ENCODE measurements at places on chromosomes 3 and 15.

- peak; percentile 86 for DNase-seq
Measured at GRCh38 chr15:40382580-40383456, at the start of gene KNSTRN. KNSTRN (plus strand) TSS chr15:40382721; CDS start chr15:40382836, 115 bp downstream.

DNA sequence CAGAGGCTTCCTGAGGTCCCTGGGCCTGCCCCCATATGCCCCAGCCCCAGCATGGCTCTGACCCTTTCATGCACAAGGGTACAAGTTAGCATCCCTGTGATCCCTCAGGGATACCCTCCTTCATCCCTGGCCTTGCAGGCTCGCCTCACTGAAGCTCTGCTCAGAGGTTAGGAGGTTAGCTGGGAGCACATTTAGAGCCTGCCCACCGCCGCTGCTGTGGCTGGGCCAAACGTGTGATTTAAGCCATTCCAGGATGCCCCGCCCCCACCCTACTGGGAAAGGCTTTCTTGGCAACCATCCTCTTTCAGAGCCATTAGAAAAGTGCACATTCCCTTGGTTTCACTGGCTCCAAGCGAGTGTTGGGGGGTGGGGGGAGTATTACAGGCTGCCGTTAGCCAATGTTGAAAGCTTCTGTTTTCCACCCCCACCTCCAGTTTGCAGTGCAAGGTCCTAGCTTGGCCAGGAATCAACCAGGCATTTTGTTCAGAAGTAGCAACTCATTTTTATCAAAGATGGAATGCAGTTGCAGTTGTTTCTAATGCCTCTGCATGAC is 6.3 kb upstream of the HES1 start:
- no peak for DNase-seq

- no peak for DNase-seq
Measured at GRCh38 chr3:119632216-119632615, 28.2 kb downstream of the POPDC2 start.

DNA sequence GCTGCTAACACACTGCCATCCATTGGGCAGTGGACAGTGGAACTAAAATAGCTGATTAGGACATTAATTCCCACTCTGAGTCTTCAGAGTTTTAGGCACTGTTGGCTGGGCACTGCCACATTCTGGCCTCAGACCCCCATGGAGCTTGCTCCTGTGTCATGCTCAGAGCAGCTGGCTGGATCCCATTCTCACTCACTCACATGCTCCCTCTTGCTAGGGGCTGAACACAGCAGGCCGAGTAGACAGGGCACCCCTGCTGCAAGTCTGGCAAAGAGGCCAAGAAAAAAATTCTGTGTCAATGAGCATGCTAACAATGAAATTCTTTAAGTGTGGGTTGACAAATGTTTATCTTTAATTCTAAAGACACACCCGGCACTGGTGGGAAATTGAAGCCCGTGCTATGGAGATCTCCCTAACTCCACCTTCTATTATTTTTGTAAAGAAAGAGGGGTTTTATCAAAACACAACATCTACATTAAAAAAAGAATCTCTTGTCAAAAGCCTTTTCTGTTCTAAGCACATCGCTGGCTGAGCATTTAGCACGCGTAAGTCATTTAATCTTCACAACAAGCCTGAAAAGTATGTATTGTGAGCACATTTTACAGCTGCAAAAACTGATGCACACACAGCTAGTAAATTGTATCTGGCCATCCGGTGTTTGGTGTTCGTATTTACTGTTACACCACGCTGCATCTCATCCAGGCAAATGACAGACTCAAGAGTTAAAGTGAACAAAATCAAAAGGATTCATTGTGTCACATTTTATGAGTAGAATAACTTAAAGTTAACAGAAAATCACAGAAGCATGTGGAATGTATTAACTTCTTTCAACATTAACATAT is 362.1 kb downstream of the PLOD2 start:
- DNase-seq: no peak

- DNase-seq: no peak
Measured at GRCh38 chr3:171566803-171567422, 106.7 kb upstream of the TNIK start.

DNA sequence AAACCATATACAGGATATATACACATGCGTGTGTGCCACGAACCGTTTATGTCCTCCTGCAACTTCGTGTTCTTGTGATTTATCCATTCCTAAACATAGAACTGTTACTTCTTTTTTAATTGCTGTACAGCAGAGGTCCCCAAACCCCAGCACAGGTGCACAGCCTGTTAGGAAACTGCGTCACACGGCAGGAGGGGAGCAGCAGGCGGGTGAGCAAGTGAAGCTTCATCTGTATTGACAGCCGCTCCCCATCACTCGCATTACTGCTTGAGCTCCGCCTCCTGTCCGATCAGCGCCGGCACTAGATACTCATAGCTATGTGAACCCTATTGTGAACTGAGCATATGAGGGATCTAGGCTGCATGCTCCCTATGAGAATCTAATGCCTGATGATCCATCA is 34.9 kb upstream of the NRROS start:
- DNase-seq: peak; percentile 38

- no peak for DNase-seq
Measured at GRCh38 chr15:71679223-71679792, 131.0 kb upstream of the NR2E3 start.

DNA sequence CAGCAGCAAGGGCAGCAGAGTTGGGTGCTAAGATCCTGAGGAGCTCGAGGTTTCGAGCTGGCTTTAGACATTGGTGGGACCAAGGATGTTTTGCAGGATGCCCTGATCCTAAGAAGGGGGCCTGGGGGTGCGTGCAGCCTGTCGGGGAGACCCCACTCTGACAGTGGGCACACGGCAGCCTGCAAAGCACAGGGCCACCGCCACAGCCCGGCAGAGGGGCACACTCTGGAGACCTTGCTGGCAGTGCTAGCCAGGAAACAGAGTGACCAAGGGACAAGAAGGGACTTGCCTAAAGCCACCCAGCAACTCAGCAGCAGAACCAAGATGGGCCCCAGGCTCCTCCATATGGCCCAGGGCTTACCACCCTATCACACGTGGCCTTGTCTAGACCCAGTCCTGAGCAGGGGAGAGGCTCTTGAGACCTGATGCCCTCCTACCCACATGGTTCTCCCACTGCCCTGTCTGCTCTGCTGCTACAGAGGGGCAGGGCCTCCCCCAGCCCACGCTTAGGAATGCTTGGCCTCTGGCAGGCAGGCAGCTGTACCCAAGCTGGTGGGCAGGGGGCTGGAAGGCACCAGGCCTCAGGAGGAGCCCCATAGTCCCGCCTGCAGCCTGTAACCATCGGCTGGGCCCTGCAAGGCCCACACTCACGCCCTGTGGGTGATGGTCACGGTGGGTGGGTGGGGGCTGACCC is 18.8 kb downstream of the SEC61A1 start:
- no peak for DNase-seq

- DNase-seq: no peak
Measured at GRCh38 chr3:46517016-46517783, 19.4 kb downstream of the RTP3 start.

- DNase-seq: no peak
Measured at GRCh38 chr3:30198162-30198561, 408.2 kb upstream of the TGFBR2 start.

GRCh38 chr3:38374221-38374620 is 27.6 kb downstream of the XYLB start:
- DNase-seq: peak; percentile 17

- DNase-seq: no peak
Measured at GRCh38 chr3:46830801-46831200, 32.4 kb downstream of the MYL3 start.

- DNase-seq: no peak
Measured at GRCh38 chr3:152302521-152303021, 33.8 kb downstream of the MBNL1 start.

- DNase-seq: no peak
Measured at GRCh38 chr15:48582452-48583247, 62.9 kb downstream of the FBN1 start.

DNA sequence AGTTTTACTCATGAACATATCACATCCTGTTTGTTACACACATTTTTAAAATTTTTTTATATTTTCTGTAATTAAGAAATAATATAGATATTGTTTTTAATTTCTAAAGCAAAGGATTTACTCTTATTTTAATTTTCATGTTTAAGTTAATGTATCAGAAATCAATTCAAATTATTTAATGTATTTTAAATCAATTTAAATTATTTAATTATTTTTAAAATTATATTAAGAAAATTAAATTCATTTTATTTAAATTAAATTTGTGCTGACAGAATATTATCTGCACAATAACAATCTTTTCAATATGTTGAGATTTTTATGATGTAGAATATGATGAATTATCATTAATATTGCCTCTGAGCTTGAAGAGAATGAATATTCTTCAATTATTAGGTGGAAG is 681.2 kb upstream of the ALCAM start:
- DNase-seq: no peak

DNA sequence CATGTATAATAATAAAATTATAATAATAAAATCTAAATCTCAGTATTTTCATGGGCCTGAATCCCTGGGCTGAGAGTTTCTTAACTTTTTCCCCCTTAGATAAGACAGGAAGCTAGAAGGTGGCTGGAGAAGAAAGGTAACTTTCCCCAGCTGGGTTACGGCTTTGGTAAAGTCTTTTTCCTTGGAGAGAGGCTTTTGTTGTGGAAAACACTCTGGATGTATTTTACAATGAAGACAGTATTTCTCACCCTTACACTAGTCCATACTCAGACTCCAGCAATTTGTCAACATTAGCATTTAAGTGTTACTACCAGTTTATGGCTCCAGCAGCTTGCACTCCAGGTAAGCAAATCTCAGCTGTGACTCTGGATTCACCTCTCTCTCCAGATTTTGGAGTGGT is 34.9 kb downstream of the APH1B start:
- DNase-seq: no peak

- no peak for DNase-seq
Measured at GRCh38 chr3:132556508-132557159, 40.4 kb upstream of the ACKR4 start.

DNA sequence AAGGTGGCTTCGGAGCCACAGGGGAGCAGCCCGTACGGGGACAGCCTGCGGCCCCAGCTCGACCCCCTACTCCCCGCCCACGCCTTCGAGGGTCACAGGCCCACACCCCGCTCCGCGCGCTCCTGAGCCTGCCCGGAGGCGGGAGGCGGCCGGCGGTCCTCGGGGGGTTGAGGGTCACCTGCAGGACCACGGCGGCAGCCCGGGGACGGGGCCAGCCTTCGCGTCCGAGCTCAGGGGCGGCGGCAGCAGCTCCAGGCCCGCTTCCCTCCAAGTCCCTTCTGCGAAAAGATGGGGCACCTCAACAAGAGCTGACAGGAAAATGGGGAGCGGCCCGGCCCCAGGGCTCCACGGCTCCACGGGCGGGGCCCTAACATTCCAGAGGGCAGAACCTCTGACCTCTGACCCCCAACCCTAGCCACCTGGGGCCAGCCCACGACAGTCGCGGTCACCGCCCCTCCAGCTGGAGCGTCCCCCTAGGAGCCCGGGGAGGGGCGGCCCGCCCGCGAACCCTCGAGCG is 428 bp downstream of the LYSMD4 start:
- no peak for DNase-seq

DNA sequence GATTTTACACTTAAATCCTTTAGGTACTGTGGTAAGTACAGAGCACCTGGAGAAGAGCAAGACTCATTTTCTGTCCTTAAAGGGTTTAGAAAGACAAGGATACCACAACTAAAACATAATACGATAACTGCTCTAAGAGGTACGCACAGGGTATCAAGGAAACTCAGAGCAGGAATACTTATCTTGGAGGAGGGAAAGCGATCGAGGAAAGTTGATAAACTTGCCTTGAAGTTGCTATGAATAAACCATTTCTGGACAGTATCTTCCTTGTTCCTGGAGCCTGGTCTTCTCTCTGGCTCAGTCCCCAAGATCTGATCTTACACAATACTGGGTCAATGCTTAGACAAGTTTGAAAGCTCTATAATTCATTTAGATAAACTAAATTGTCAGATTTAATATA is 17.6 kb upstream of the GATM start:
- DNase-seq: no peak

- no peak for DNase-seq
Measured at GRCh38 chr15:60070838-60071493, 66.9 kb downstream of the FOXB1 start.

DNA sequence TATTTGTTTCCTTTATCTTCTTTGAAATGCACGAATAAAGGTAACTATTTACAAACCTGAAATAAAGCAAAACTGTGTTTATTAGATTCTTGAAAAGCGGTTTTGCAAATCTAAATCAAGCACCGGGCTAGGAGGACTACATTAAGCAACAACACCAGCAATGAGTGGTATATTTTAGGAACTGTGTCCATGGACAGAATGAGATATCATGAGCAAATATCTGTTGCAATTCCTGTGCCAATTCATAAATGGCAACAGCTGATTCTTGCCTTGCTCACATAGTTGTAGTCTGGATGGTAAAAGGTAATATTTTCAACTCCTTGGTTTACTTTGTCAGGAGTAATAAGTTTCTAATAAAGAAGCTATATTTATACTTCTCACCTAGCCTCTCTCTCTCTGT is 403.3 kb downstream of the LPP start:
- DNase-seq: no peak

DNA sequence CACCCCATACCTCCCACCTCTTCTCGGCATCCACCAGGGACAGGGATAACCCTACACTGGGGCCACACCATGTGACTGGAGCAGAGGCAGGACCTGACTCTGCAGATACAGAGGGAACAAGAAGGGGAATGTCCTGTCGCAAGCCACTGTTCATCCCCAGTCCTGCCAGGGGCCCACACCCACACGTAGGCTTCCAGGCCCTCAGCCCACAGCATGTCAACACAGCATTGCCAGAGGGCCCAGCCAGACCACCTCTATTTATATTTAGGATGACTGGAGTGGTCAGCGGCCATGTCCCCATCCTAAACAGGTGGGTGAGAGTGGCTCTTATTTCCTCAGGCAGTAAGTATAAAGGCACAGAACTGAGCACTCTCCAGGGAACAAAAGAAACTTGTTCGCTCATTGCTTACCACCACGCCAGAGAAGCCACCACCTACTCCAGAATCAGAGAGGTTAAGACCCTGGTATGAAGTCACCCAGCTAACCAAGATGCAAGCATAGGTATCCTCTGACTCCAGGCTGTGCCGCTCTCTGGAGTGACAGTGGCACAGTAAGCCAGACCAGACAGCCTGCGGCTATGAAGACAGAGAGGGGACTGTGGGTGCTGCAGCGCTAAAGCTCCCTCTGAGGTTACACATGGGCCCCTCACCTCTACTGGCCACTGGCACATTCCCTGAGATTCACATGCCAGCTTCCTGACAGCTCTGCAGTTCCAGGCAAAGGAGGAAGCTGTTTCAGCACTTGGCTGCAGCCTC is 67.9 kb downstream of the LRIG1 start:
- DNase-seq: no peak

GRCh38 chr15:62932436-62932835 is 110.1 kb upstream of the TPM1 start:
- DNase-seq: no peak

DNA sequence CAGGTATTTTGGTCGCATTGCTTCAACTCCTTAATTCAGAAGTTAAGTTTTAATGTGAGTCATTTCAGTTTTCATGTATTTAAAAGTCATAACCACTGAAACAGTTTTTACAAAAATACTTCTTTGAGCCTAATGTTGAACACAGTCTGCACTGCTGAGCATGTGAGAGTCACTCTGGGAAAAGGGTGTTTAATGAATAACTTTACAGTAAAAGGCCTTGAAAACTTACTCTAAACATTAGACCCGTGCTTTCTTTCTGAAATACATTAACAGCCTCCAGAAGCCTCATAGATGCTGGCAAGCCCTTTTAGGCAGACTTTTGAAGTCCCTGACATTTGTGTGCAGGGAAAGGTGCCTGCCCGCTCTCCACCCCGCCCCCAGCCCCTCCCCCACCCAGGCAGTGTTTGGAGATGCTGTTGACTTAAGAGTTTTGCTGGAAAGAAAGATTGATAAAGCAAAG is 68.9 kb upstream of the NR2F2 start:
- DNase-seq: no peak

- DNase-seq: no peak
Measured at GRCh38 chr3:53069422-53070068, 23.7 kb upstream of the SFMBT1 start.

Data from stimulated activated CD8-positive, alpha-beta memory T cell treated with anti-CD3 and anti-CD28 coated beads, Interleukin-15, amount 100 ng/mL, for 48 hours (primary cell).